Heart left ventricle (tissue), 16 donors: ENCODE measurements at places on chromosomes 2 and 18.

GRCh38 chr2:219350710-219351221 is 18.2 kb upstream of the RESP18 start:
- no peak for DNase-seq

- DNase-seq, result no peak
Measured at GRCh38 chr2:198546122-198546521, 741.7 kb downstream of the PLCL1 start.

GRCh38 chr2:32262105-32262504 is 2.6 kb downstream of the NLRC4 start:
- DNase-seq, result no peak

GRCh38 chr2:236119003-236119402 is 49.2 kb downstream of the GBX2 start:
- DNase-seq, result no peak

GRCh38 chr18:51425889-51426288 is 228.4 kb upstream of the MEX3C start:
- no peak for DNase-seq

GRCh38 chr2:64627860-64628841 is 25.6 kb downstream of the SERTAD2 start:
- no peak for DNase-seq

DNA sequence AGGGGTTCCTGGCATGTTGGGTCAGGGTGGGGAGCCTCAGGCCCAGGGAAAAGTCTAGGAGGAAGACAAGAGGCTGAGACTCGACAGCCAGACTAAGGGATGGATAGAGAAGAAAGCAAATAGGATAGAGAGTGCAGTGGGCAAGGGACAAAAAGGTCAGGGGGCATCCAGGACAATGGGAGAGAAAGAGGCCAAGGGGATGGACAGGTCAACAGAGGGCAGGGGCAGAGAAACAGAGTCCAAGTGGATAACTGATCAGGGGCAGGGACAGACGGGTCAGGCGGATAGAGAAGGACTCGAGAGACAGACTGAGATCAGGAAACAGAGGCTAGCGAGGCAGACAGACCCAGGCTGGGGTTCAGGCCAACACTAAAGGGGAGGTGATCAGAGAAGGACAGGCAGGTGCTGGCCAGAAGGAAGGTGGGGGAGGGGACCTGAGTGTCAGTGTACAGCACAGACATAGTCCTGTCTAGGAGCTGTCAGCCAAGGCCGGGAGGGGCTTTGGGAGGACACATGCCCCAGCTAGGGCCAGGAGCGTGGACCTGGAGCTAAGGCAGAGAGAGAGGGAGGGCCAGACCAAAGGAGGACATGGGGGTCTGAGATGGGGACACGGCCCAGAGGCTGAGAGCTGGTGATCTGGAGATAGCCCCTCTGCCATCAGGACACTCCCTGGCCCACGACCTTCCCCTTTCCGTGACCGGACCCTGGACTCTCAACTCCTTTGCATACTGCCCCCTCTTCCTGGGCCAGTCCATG is 12.2 kb downstream of the ASIC4 start:
- DNase-seq, result no peak

DNA sequence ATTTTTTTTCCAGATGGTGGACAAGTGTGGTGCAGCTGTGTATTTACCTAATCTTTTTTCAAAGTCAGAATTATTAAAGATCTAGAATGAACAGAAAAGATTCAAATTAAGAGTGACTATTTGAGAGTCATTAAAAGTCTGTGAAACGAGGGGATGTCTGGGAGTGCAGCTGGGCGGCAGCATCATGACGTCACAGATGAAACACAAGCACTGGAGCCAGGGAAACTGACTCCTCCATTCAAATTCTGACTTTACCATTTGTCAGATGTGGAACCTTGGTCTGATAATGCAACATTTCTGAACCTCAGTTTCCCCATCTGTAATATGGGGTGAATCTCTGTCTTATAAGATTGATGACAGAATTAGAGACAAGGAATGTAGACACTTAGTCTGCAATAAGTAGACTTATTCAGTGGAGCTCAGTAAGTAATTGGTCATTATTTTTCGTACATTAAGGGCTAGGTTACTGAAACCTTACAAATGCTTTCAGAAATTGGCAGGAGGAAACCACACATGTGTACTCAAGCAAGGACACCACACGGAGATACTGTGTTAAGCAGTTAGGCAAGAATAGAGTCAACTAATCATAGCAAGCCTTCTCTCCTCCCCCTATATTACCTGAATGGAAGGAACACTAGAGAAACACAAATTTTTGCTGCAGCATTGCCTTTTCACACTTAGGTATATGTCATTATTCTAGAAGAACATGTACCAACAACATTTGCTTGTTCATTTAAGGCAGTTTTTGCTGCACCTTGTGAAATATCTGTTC is 27.8 kb upstream of the CXXC1 start:
- no peak for DNase-seq

DNA sequence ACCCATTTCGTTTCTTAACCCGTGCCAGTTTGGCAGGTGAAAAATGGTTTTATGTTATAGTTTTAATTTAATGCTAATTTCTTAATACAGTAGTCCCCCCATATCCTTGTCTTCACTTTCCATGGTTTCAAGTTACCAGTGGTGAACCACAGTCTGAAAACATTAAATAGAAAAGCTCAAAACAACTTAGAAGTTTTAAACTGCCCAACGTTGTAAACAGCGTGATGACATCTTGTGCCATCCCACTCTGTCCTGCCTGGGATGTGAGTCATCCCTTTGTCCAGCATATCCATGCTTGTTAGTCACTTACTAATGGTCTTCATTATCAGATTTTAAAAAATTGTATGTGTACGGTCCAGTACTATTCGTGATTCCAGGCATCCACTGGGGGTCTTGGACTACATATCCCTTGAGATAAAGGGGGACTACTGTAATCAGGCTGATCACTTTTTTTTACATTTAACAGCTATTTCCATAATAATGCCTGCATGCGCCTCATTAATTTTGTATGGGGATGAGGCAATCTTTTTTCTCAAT is 31.9 kb downstream of the SLC66A3 start:
- DNase-seq, result no peak

DNA sequence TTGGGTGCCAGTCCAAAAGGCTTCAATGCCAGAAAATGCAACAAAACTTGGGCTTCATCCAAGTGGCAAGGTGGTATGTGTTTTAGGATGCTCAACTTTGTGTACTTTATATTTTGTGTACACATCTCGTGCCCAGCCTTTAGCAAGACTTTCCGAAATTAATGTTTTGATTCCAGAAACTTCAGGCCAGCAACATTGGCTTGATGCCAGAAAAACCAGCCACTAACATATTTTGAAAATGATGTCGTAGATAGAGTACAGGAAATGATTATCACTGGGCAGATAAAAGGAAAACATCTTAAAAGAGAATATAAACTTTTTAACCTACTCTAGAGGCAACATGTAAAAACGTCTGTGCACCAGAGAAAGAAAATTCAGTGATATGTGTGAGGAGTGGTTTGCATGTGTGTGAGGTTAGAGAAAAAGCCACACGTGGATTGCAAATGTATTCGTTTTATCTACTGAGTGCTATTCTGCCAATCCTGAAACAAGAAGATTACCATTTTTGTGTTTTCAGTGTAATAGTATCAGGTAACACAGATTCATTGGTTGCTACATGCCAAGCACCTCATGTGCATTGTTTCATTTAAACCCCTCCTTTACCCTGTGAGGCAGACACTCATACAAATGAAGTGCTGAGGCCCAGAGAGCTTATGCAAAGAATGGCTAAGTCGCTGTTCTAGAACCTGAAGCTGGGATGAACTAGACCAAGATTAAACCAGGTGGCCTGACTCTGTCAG is 264.8 kb downstream of the C1D start:
- DNase-seq, result no peak

DNA sequence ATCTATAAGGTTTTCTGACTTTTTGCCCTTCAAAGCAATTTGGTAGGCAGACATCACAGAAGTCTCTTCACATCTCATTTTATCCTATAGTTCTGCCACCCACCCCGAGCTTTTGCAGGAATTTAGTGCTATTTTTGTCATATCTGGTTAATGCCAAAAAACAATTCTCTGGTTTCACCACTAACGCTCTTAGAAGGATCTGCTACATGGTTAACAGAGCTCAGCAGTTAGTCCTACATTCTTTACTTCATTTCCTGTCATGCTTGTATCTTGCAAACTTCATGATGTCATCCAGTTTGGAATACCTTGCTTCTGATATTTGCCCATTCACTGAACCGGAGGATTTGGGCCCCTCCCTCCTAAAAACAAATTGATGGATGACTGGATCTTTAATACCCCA is 116.8 kb upstream of the SERPINE2 start:
- no peak for DNase-seq

DNA sequence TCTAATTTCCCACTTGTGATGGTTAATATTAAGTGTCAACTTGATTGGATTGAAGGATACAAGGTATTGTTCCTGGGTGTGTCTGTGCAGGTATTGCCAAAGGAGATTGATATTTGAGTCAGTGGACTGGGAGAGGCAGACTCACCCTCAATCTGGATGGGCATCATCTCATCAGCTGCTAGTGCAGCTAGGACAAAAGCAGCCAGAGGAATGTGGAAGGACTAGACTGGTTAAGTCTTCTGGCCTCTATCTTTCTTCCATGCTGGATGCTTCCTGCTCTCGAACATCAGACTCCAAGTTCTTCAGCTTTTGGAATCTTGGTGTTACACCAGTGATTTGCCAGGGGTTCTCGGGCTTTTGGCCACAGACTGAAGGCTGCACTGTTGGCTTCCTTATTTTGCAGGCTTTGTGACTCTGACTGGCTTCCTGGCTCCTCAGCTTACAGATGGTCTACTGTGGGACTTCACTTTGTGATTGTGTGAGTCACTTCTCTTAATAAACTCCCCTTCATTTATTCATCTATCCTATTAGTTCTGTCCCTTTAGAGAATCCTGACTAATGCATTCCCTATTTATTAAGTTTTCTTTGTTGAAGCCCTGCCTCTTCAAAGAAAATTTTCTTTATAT is 1087.5 kb upstream of the NXPH2 start:
- DNase-seq, result no peak

- DNase-seq, result no peak
Measured at GRCh38 chr2:64092502-64092901, 51.7 kb downstream of the PELI1 start.

GRCh38 chr2:189128970-189129369 is 50.6 kb downstream of the COL5A2 start:
- DNase-seq, result no peak

GRCh38 chr2:129233751-129234406 is 745.6 kb upstream of the RAB6C start:
- no peak for DNase-seq

DNA sequence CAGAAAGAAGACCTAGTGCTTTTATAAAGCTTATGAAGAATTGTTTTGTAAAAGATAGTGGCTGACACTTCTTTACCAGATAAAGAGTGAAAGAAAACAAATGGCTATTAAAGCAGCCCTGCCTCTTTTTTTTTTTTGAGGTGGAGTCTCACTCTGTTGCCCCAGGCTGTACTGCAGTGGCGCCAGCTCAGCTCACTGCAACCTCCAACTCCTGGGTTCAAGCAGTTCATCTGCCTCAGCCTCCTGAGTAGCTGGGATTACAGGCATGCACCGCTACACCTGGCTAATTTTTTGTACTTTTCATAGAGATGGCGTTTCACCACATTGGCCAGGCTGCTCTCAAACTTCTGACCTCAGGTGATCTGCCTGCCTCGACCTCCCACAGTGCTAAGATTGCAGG is 12.9 kb downstream of the ARPC2 start:
- no peak for DNase-seq

DNA sequence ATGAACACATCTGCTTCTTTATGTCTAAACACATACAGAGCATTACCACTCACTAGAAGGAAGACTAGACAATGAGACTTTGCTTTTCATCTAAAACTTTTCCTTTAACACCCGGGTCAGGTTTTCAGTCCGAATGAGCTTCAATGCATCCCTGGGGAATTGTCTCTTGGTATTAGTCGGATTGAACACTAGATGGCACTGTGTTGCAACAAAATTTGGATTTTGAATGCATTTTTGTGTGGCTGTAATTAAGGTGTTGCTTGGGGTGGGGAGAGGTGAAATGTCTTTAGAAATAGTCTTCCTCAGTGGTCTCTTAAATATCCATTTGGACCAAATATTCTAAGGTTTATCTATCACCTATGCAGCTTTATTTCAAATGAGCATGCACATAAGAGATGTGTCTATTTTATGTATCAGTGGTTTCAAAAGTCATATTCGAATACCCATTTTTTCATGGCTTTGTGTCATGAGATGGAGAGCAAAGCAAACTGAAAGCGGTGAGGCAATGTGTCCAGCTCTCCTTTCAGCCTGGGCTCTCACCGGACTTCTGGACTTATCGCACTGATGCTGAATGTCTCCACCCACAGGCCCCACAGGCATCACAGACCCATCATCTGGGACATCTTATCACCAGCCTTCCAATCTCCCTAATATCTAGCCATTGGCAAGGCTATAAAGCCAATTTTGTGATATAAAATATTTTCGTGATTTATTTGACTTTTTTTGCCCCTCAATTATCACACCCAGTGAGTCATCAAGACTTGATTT is 510.3 kb downstream of the RNF144A start:
- DNase-seq, result no peak
